ENCODE measurements at places on chromosomes 4 and X.

DNA sequence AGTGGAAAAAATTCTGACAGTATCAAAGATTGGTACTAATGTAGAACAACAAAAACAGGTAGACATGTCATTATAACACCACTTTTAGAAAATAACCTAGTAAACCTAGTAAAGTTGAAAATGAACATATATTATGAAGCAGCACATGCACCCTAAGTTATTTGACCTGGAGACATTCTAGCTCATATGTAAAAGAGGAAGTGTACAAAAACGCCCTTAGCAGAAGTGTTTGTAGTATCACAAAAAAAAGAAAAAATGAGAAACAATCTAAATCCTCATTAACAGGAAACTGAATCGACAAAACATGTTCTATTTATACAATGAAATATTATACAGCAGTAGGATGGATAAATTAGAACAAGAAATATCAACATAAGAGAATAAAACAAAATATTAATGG, 318.9 kb upstream of the PPP1R2C start:
- DNase-seq = no peak

- no peak for DNase-seq
Measured at GRCh38 chr4:159298502-159298901, 195.6 kb downstream of the RAPGEF2 start.

GRCh38 chr4:86894455-86894854, 2.2 kb upstream of the C4orf36 start:
- no peak for DNase-seq

GRCh38 chrX:107541244-107541643, 87.1 kb upstream of the PRPS1 start:
- DNase-seq = no peak

DNA sequence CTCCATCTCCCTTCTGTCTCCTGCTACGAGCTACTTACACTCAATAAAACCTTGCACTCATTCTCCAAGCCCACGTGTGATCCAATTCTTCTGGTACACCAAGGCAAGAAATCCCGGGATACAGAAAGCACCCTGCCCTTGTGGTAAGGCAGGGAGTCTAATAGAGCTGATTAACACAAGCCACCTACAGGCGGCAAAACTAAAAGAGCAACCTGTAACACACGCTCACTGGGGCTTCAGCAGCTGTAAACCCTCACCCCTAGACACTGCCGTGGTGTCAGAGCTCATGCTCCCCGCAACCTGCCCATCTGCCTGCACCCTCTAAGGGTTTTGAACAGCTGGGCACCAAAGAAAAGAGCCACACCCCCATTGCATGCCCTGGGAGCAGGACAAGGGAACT, 755.4 kb upstream of the HTR2C start:
- peak; percentile 11 for DNase-seq
